ENCODE measurements at places on chromosomes 5 and 9.

- no peak for DNase-seq
Observed at GRCh38 chr9:89497978-89498851, at the start of gene SEMA4D. Gene SEMA4D, minus strand, starts transcription at chr9:89498113. Its CDS starts 92,657 bp downstream, at chr9:89405456.

DNA sequence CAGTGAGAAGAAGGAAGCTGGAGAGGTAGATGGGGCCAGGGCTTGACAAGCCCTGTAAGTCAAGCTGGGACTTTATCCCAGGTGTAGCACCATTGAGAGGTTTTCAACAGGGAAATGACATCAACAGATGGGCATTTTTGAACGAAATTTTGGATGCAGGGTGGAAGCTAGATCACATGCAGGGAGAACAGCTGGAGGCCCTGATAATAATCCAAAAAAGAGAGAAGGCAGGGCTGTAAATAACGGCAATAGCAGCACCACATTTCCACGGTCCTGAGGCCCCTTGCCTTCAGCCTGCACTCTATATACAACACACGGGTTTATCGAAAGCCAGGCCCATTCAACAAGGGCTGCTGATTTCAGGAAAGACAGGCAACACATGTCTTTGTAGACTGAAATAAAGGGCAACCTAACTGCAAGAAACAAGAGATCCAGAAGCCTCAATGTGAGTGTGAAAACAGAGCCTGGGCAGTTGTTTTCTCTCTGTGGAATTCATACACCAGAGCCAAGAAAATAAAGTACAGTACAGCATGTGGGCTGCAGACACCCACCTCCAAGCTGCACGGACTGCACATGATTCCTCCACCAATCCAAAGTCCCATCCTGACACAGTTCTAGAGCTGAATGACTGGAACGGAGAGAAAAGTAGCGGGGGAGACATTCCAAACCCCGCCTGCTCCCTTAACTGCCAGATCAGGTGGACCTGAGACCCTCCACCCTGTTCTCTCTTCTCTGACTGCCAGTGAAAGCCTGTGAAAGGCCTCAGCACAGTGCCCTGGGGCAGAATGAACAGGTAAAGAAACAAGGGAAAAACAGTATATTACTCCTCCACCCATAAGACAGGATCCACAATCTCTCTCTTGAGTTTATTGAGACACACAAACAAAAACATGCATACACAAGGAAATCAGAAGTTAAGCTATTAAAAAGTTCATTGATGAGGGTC lies 36.3 kb downstream of the KLHL3 start:
- no peak for DNase-seq

- no peak for DNase-seq
Observed at GRCh38 chr9:109990541-109990940, 210.5 kb downstream of the PALM2AKAP2 start.

- no peak for DNase-seq
Observed at GRCh38 chr5:139495638-139496435, 13.3 kb upstream of the STING1 start.

DNA sequence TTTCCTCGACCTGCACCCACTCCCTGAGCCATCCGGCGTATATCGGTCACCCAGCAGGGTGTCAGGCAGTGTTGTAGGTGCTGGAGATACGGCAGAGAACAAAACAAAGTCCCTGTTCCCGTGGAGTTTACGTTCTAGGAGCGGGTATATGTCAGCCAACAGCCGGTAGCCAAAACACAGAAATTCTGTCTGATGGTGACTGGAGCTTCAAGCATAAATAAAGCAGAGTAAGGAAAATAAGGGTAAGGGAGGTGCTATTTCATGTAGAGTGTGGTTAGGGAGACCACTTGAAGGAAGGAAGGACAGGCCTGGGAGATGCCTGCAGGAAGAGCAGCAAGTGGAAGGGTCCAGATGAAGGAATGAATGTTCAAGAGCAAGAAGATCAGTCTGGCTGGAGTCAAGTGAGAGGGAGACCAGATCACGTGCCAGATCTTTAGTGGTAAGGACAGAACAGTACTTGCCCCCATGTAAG lies 783 bp upstream of the ZFR start:
- DNase-seq = no peak

DNA sequence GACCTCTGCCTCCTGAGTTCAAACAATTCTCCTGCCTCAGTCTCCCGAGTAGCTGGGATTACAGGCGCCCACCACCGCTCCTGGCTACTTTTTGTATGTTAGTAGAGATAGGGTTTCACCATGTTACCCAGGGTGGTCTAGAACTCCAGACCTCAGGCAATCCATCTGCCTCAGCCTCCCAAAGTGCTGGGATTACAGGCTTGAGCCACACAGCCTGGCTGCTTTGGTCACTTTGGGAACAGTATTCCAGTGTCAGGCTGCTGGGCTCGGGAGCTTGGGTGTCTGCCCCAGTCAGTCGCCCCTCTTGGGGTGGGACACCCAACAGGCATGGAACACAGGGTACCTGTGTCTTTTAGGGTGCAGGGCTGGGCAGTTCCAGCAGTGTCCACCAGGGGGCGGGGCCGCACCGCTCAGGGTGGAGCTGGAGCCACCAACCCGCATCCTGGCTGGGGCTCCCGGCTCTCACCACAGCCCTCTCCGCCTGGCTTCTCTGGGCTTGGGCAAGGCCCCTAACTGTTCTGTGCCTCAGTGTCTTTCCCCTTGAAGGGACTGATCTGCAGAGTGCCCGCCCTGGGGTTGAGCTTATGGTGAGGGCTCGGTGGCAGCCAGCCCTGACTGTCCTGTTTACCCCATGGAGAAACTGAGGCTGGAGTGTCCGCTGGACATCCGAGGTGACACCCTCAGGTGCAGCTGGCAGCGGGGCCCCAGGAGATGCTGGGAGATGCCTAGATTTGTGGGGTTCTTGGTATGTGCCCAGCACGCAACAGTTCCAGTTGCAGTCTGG lies 6.4 kb upstream of the RNU6ATAC start:
- DNase-seq = no peak

GRCh38 chr5:179316982-179317381 lies 28.3 kb downstream of the ADAMTS2 start:
- no peak for DNase-seq

DNA sequence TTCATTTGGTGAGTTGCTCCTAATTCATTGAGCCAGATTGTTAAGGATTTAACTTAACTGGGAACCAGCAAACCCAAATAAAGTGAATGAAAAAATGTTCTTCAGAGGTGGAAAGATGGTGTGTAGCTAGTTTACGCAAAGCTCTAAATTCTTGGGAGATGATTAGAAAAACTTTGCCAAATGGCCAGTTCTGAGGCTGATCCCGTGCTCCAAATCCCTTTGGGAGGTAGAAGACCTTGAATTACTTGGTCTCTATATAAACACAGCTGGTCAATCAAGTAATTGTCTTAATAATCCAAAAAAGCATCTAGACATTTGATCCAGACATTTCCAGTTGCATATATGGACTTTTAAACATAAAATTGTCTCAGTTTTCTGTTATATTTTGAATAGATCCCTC lies 11.4 kb downstream of the ACTL7B start:
- no peak for DNase-seq

DNA sequence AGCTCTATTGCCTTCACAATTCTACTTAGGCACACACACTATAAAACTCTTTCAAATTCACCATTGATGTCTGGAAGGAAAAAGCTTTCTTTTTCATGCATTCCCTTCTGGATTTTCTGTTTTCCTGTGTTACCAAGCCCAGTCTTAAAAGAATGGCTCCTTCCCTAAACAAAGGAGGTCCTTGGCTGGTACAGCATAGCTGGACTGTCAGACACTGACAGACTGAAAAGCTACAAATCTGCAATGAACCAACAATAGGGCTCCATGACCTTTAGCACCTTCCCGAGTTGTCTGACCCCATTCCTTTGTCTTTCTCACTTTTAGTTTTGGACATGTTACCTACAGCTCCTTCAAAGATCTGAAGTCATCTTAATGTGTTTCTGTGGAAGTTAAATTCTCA lies 382.5 kb downstream of the TMEM161B start:
- no peak for DNase-seq

GRCh38 chr9:98225015-98225442 lies 30.4 kb downstream of the TBC1D2 start:
- no peak for DNase-seq

GRCh38 chr5:168319774-168320173 lies 28.3 kb downstream of the WWC1 start:
- no peak for DNase-seq

DNA sequence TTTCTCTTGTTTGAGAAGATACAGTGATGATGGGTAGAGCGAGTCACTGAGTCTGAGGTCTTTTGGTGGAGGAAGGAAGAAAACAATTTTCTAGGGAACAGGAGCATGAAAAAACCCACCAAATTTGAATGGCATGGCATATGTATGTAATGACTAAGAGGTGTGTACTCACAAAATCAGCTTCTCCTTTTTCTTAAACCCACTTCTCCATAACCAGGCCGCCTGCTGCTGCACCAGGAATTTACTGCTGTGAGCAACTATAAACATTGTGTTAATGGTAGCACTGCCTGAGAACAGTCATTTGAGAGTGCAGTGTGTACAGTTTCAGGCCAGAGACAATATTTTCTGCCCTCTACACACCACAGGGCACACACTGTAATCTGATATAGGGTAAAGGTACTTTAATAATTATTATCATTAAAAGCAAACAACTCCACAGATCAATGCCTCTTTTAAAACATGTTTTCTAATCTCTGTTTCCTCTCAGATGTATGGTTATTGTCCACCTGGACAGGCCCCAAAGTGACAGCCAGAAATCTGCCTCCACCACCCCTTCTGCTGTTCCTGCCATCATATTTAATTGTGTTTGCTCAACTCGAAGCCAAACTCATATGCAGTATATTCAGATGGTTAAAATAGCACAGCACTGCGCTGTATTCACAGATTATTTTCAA lies 241.6 kb downstream of the KIAA0825 start:
- no peak for DNase-seq

DNA sequence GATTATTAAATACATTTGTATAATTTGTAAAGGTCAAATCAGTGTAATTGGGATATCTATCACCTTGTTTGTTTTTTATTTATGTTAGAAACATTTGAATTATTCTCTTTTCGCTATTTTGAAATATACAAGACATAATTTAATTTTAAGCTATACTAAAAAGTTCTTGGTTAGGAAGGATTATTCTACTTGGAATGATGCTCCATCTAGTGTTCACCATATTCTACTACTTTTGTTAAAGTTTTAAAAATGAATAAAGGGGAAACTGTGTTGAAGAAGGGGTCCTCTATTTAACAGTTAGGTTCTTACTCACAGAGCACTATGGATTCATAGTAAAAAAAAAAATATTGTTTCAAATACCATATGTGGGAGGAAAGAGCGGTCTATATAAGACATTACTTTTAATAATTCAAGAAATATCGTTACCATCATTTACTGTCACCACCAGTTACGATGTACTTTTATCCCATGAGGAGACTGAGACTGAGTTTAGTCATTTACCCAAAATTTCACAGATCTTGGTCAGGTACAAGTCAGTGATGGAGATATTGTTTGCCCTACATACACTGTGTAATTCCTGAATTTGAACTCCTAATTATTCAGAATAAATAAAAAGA lies 6.3 kb upstream of the STOM start:
- DNase-seq = no peak

- DNase-seq = no peak
Observed at GRCh38 chr5:174083056-174083827, 37.7 kb downstream of the NSG2 start.

DNA sequence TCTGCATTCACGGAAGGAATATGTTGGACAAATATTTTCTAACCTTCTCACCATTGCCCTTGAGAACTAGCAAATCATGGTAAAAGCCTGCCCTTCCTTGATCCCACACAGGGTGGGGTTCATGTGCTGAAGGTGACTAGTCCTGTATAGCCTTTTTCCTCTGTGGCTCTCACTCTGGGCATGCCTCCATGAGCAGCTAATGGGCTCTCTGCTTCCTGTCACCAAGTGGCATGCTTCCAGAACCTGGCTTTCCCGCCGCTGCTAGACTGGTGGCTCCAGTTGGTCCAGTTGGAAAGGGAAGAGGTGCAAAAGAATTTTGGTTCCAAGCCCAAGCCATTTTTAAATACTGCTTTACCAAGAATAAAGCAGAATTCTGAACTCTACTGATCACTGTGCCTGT lies 35.5 kb downstream of the FBXO10 start:
- no peak for DNase-seq

DNA sequence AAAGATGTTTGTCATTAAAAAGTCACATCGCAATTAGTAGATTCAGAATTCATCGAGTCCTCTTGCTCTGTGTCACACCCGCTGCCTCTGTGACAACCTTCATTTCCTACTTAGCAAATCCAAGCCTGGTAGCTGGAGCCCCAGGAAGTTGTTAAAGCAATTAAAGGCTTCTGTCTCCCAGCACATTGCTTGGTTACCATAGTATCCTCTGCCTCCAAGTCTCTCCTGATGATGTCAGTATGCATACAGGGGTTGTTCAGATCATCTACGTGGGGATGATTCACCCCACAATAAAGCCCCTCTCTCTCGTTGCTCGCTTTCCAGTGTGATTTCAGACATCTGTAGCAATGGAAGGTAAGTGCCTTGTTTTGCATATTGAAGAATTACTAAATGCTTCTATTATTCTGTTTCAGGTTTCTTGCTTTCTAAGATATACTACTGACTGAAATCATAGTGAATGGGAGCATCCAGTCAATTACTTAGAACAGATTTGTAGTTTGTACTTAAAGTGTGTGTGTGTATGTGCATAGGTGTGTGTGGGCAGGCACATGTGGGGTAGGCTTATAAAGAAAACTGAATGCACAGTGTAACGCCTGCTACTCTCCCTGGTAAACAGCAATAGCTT lies 52.9 kb downstream of the PAM start:
- DNase-seq = no peak

DNA sequence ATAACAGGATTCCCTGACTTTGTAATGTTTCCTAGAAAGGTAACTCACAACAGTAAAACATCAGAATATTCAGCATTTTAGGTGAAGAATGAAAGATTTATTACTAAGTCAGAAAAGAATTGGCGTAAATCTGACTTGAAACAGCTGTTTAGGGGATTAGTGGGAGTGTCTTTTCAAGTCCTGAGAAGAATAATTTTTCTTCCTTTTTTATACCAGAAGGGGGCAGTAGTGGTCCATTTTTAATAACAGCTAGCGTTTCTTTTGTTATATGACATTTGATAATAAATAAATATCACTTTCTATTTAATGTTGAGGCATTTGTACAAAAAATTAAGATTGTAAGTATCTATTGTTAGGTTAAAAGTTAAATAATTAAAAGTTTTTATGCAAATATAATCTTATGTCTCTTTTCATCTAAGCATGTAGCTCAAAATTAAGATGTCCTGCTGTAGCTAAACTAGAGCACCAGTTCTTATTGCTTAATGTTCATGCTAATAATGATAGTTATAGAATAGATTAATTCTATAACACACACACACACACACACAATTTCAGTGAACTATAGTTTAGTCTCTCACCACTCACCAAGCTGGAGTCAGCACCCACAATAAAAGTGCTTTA lies 258.7 kb upstream of the ARRDC3 start:
- DNase-seq = no peak

GRCh38 chr5:124783794-124784193 lies 37.4 kb upstream of the ZNF608 start:
- DNase-seq = no peak

DNA sequence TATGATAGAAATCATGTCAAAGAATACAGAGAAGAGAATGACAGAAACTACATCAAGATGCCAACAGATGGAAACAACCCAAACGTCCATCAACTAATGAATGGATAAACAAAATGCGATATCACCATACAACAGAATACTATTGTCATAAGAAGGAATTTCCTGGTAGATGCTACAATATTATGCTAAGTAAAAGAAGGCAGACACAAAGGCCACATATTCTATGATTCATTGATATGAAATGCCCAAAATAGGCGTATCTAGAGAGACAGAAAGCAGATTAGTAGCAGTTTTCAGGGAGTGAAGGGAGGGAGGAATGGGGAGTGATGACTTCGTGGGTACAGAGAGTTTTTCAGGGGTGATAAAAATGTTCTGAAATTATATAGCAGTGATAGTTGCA lies 58.3 kb upstream of the AKNA start:
- no peak for DNase-seq

All from stimulated activated CD4-positive, alpha-beta T cell treated with anti-CD3 and anti-CD28 coated beads, Interleukin-15, amount 100 ng/mL, for 1 hour (primary cell).